ENCODE measurements at places on chromosomes 6 and 20.

DNA sequence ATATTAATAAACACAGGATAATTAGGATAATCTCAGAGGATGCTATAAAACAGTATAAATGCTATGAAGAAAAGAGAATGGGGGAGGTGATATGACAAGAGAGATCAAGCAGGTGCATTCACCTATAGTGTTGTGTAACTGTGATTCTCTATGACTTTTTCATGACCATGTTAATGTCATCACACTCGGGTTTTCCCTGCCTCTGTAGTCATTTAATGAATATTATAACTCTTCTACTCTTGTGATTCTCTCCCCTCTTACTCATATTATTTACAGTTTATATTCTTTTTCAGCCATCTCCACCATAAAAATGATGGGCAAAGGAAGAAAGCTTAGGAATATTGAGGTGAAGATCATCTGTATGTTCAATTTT is 106.9 kb upstream of the SGK1 start:
- no peak for DNase-seq

- no peak for DNase-seq
Observed at GRCh38 chr6:6697620-6698019, 109.1 kb downstream of the LY86 start.

- DNase-seq, result peak; percentile 29
Observed at GRCh38 chr6:33344701-33345697, 27.5 kb upstream of the ZBTB22 start.

DNA sequence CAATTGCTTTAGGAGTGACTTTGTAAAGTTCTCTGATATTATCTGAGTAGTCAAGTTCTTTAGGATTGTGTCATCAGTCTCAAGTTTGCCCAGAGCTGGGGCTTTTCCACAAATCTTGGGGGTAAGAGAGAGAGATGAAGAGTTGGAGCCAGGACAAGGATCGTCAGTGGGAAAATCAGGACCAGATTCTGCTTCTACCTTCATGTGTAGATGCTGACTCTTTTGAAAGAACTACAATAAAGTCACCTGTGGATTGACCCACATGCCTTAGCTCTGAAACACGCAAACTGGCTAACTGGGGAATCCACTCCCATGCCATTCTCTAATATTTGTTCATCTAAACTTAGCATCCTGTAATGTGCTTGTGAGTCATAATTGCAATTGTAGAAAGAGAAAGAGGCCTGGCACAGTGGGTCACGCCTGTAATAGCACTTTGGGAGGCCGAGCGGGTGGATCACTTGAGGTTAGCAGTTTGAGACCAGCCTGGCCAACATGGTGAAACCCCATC is 15.6 kb upstream of the BICRAL start:
- no peak for DNase-seq

- no peak for DNase-seq
Observed at GRCh38 chr6:127115746-127116145, 2.7 kb upstream of the RSPO3 start.

DNA sequence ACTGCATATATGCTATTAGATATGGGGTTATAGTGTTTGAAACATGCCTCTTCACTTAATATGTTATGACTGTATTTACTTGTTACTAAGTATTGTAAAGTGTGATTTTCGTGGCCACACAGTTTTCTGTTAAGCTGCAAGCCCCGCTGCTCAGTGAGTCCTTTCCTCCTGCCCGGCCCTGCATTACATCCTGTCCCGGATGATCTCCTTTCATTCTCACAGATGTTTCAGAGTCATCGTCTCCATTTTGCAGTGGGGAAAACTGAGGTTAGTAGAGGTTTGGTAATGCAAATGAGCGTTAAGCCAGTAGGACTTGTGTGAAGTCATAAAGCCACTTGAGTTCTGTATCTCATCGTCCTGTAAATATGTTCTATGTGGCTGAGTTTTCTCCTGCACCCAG is 155.5 kb downstream of the CFAP61 start:
- no peak for DNase-seq

DNA sequence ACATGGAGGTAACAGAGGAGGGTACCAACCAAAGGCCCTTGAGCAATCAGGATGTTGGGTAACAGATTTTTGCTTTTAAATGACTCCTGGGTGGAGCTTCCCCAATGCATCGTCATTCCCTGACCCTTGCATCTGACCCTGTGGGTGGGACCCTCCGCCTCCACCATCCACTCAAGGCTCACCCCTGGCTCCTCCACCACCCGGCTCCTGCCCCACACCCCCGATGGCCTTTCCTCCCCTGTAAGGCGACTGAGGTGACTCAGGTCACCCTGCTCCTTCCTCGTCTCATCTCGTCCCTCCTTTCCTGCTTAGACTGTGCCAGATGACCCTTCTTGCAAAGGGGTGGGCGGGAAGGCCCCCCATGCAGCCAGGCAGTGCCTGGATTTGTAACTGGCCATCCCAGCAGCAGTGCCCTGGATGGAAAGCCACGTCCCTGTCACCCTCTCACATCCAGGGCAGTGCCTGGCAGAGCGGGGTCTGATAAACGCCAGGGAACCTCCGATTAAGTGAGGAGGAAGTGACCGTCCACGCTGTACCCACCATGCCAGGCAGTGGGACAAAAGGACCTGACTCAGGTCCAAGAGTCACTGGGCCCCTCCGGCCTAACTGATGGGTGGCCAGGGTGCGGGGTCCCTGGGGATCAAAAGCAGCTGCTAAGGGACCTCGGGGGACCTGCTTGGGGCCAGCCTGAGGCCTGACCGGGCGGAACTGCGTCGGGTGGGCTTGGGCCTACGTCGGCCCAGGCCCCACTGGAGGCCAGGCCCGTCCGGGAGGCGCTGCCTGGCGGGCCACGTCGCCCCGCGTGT is 624 bp upstream of the NPEPL1 start:
- DNase-seq, result no peak

- DNase-seq, result no peak
Observed at GRCh38 chr6:46674410-46674809, 13.3 kb upstream of the TDRD6 start.

DNA sequence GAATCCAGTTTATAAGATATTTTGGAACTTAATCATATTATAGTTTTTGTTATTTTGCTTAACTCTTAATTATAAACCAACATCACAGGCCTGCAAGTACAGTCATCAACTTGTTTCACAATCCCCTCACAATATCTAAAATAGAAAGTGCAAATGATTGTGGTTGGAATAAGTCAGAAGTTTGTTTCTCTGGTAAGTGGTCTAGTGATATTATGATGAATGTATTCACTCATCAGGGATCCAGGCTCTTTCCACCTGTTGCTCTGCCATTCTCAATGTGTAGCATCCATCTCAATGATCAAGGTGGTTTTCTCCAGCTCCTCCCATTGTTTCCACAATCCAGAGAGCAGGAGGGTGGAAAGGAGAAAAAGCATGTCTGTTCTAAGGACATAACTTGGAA is 54.2 kb downstream of the OPN5 start:
- DNase-seq, result no peak

DNA sequence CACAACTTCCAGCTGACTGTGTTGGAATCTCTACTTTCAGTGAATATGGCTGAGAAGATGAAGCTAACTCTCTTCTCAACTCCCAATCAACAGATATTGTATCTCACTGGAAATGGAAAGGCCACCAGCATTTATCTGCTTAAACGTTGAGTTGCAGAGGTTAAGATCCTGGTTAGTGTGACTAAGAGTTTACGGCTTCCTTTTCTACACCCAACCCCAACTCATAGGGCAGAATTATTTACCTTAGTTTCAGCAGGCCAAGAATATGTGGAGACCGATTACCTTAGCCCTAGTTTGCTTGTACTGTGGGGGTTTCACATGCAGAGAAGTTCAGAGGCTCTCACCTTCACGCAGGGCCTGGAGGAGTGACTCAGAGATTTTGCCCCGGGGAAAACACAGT is 1026.6 kb downstream of the EYS start:
- no peak for DNase-seq

DNA sequence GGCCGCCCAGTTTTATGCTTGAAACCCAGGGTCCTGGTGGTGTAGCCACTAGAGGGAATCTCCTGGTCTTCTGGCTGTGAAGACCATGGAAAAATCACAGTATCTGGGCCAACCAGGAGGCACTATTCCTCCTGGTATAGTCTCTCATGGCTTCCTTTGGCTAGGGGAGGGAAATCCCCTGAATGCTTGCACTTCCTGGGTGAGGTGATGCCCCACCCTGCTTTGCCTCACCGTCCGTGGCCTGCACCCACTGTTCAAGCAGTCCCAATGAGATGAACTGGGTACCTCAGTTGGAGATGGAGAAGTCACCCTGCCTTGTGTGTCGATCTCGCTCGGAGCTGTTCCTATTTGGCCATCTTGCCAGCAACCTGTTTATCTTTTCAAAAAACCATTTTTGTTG is 10.1 kb upstream of the ZNF337 start:
- no peak for DNase-seq

GRCh38 chr6:129280749-129281148 is 397.8 kb downstream of the LAMA2 start:
- DNase-seq, result no peak

DNA sequence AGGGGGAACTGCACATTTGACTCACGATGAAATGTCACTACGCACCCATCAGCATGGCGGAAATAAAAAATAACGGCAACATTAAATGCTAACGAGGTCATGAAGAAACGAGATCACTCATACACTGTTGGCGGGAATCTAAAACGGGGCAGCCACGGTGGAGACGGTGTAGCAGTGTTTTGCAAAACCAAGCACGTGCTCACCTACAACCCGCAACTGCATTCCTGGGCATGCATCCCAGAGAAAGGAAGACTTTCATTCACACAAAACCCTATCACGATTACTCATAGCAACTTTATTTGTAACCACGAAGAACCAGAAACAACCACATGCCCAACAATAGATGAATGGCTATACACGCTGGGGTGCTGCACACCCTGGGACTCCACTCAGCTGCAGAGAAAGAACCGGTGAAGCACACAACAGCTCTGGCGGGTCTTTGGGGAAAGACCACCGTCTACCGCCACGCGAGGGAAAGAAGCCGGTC is 77.0 kb downstream of the YTHDF1 start:
- DNase-seq, result no peak

DNA sequence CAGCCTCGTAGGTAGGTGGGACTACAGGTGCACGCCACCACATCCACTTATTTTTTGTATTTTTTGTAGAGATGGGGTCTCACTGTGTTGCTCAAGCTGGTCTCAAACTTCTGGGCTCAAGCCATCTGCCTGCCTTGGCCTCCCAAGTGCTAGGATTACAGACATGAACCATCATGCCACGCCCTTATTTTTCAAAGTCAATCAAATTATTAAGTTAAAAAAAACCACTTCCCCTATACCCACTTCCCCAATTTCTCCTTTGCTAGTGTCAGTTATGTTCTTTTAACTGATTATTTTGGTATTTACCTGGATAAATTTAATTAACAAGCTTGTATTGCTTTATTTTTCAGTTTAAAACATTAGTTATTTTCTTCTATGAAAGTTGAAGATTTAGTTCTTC is 49.6 kb downstream of the RIOK1 start:
- DNase-seq, result no peak

GRCh38 chr6:73121421-73121993 is 103.8 kb downstream of the KHDC1L start:
- DNase-seq, result no peak
